T follicular helper cell (primary cell): ENCODE measurements at places on chromosomes 16 and 17.
A peak's percentile ranks its signal among the peaks of the same experiment; 100 is the strongest.

DNA sequence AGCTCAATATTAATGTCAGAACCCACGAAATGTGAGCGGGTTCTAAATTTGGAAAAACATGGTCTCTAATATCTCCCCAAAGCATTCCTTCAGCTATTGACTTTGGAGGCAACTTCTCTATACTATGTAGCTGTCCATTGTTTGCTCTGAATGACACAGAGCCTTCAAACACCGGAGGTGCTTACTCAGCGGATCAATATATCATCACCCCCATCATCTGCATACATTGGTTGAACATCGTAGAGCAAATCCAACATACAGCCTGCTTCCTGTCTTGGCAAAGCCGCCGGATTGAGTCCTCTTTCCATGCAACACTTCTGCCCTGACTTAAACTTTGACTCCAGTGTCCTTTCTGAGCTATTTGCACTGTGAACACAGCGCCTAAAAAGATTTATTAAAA is 61.3 kb downstream of the C17orf67 start:
- DNase-seq = no peak

GRCh38 chr17:49980703-49981197 is 11.8 kb downstream of the DLX4 start:
- DNase-seq = no peak

DNA sequence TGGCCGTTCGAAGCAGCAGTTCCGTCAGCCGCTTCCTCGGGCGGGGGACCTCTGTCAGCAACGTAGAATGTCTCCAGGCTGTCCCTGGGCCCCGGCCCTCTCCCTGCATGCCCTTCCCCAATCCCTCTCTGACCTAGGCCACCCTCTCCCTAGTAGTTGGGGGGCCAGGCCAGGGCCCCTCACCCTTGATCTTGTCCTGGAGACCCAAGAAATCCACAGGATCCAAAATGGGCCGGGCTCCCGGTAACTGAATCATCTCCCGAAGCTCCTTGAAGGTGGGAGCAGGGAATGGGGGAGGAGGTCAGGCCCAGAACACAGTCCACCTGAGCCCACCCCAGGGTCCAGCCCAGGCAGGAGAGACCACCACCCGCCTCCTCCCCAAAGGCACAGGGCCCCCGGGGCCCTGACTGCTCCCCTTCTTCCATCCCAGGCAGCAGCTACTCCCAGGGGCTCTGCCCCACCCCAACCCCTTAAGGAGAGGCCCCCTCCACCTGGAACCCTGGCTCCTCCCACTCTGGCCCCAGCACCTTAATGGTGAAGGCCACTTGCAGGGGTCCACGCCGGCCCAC is 4.7 kb upstream of the GRIN2C start:
- no peak for DNase-seq

DNA sequence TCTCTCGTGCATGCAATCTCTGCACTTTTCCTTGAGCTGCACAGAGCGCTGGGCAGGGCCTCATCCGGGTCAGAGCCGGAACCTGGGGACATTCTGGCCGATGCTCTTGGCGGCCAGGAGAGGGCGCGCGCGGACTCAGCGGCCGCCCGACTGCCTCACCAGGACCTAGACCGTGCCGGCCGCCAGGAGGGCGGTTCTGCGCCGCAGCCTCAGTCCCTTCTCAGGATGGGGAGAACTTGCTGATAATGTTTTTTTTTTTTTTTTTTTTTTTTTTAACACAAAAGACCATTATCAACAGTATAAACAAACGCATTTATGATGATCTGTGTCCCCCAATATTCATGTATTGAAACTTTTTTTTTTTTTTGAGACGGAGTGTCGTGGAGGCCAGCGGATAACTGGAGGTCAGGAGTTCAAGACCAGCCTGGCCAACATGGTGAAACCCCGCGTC is 8.1 kb upstream of the FLYWCH2 start:
- peak; percentile 41 for DNase-seq

DNA sequence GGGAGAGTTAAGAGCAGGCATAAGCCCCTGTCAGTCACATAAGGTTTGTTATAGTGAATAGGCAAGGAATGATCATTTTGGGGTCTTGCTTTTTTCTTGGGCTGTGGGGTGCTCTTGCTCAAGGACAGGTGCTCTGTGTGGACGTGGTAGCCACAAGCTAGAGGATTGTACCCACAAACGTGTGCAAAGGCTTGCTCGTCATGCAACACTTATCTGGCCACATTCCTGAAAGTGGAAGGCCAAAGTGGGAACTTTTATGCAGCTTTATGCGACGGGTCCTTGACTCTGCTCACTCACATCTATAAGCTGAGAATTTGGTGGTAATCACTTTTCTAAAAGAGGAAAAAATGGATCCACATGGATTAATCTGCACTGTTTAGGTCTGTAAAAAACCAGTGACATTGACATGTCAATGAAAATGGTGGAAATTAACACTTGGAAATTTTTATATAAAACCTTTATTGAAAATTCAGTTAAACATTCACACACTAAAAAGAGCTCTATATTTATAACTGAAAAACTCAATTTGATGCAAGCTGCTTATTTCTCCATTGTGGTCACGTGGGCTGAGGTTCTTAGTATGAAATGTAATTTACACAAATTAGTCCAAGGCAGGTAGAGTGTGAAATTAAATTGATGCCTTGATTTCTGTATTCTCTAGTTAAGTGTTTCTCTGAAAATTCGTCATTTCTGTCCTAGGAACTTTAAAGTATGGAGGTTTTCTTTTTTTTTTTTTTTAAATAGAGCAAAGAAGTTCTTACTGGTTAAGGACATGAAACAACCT is 162.3 kb downstream of the MSI2 start:
- DNase-seq = no peak

DNA sequence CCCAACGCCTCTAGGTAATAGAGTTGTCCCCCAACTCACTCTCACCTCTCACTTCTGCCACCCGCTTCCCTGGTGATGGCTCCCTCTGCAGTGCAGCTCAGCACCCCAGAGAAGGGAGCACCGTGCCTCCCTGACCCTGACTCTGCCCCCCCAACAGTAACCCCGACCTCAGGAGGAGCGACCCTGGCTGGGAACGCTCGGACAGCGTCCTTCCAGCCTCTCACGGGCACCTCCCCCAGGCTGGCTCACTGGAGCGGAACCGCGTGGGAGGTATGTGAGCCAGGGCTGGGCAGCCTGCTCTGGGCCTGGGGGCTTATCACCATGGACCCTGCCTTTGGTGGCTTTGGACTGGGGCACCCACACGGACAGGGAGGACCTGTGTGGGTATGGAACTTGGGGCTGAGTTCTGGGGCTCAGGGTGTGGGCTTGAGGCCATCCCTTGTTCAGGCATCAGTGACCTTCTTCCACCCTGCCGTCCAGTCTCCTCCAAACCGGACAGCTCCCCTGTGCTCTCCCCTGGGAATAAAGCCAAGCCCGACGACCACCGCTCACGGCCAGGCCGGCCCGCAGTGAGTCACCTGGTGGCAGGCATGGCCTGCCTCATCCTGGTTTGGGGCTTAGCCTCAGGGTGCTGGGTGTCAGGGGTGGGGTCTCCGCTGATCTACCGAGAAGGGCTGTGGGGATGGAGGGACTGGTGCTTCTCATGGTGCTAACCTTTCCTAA is 6.7 kb upstream of the C17orf107 start:
- DNase-seq = no peak

DNA sequence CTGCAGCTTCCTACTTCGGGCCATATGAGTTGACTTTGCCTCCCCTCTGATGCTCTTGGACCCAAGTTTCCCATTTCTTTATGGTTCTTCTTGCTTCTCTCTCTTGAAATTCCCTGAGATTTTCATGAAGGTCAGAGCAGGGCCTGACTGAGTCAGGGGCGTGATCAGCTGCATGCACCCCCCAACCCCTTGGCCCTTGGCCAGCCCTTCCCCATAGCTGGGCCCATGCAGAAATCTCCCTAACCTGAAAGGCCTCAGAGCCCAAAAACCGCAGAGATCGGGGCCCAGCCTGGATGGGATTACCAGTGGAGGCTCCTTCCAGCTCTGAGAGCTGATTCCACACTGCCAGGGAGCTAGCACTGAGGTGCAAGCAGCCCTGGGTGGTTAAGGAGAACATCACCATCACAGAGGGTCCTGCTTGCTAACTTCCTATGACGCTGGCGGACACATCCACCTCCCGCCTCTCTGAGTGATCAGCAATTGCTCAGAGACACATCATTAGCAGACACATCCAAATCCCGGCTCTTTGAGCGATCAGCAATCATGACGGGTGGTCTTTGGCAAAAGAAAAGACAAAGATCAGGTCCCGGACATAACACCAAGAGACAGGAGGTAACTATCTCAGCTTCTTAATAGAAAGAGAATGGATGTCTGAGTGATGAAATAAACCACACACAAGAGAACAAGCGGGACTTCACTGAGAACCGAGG is 161.5 kb downstream of the C16orf78 start:
- DNase-seq = no peak

- DNase-seq = no peak
Observed at GRCh38 chr17:41683441-41684007, 5.2 kb upstream of the EIF1 start.

- DNase-seq = no peak
Observed at GRCh38 chr17:50027881-50028735, 27.8 kb upstream of the ITGA3 start.

DNA sequence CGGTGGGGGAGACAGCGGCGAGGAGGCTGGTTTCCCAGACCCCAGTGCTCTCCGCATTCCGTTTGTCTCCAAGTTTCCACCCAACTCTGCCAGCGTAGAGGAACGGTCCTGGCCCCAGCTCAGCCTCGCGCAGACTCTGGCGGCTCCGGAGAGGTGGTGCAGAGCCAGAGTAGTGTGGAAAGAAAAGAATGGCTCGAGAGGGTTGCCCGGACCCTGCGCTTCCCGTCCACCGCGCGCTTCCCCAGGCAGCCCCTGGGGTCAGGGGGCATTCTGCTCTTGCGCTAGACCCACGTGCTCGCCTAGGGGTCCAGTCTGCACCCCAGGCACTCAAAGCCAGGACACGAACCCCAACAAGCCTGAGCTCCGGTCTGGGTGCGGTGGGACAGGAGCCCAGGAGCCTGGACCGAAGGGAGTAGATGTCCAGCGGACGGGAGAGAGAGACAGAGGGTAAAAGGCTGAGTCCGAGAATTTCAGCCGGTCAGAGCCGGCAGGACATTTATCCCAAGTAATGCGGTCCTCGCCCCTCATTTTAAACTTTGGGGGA is 3.8 kb downstream of the PMP22 start:
- no peak for DNase-seq

DNA sequence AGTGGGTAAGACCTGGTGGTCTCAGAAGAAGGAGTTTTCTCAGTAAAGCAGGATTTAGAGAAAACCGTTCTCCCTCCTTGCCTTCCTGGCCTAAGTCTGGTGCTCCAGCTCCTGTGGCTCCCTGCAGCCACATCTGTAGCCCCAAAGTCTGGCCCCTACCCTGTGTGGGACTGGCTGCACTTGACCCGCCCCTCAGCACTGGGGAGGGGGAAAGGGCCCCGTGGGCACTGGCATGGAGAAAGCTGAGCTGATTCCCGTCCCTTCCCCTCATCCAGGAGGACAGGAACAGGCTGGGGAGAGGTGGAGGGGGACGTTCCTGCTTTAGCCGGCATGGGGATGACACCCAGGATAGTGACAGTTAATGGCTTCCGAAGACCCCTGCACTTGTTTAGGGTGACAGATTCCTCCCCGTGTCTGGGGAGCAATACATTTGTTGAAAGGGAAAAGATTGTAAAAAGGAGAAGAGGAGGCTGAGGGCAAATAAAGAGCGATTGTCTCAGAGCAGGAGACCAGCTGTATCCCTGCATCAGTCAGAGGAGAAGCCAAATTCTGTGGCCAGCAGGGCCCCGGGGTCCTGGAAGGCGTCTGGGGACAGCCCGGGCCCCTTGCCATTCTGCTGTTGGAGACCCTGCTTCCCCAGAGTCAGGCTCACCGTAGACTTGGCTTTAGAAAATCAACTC is 37.9 kb downstream of the GRIN2C start:
- no peak for DNase-seq

DNA sequence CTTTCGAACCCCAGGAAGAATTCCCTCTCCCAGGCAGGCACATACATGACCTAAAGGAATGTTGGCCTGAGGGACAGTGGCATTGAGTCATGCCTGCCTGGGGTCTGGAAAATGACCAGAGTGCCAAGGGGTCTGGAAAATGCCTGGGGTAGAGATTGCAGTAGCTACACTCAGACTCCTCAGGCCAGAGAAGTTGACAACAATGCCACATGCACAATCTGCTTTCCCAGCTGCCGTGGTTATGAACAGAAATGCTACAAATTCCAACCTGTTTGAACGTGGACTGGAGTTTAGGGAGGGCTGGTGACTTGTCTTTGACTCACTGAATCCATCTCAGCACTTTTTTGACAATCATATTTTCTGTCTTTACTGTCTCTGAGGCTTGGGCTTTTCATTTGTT is 250.0 kb downstream of the ABCC12 start:
- no peak for DNase-seq

DNA sequence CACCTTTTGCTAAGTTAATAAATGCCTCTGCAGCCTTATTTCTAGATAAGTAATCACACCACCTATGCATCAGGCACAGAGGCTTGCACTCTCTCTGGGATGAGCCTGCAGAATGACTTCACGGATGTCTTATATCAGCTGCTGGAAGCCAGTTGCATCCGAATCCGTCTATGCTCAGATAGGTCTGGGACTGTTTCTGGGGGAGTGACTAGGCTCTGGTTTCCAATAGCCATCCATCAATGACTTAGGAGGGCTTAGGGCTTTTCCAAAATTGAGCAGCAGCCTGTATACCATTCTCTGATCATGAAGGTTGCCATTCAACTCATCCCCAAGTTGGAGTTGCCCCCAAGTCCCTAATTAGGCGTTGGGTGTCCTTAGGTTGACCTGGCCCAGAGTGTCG is 113.3 kb upstream of the ERCC4 start:
- DNase-seq = no peak

DNA sequence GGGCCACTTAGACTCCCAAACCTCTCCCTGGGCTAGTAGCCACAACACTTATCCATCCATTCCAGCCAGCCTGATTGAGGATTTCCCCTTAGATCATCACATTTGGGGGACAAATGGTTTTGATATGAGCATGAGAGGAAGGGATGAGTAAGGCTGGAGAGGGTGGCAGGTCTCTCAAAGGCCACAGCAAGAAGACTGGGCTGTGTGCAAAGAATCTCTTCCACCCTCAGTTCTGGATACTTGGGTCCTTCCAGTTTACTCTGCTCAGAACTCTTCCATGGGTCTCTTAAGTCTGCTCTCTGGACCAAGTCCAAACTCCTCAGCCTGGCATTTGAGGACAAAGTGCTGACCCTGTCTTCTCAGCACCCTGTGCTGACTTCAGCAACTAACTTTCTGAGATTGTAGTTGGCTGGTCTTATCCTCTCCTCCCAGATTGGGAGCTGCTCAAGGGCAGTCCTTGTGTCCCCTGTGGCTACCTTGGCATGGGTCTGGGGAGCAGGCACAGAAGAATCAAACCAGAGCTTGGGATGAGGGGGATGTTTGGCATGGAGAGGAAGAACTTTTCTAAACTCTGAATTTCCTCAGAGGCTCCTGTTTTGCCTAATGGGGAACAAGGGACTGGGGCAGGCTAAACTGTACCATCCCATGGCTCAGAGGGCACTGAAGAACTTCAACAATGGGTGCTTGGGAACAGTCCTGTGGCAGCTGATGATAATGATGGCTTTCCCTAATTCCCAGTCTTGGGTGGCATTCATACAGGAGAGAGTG is 3.1 kb upstream of the NFATC3 start:
- no peak for DNase-seq

DNA sequence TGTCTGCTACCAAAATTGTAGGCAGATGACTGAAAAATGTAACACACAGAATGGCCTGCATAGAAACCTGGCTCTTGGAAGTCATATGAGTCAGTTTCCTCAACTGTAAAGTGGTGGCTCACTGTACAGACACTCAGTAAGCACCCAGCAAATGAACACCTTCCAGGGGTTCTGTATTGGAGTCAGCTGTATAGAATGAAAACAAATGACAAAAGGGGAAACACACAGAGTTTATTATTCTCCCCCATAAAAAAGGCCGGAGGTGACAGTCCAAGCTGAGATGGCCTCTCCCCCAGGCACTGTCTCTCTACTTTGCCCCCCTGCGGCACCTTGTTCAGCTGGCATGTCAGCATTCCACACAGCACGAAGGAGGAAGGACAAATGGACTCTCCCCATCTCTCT is 6.2 kb upstream of the MEOX1 start:
- DNase-seq = no peak
